ENCODE measurements at places on chromosomes 2 and 18.

DNA sequence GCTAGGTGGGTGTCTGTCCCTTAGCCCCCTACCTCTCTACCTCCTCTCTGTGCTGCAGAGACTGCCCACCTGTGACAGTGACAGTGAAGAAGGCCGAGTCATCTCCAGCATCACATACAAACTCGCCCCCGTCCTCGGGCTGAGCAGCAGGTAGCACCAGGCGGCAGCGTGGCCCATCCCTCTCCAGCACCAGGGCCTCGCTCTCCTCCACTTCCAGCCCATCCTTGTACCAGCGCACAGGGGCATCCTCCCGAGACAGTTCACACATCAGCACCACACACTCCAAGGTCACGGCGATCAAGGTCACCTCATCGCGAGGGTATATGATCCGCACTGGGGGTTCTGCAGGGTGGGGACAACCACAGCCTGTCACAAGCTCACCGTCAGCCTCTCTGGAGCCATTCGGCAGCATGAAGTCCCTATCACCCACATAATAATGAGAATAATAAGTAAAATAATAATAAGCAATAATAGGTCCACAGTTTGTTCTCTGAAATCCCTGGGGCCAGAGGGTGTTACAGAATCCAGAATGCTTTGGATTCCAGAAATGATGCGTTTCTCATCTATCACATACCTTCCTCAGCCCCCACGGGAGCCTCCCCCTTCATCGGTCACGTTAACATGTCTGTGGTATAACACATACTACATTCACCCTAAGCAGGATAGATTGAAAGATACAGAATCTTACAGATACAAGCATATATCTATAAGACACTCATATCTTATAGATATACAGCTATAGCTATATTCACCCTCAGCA lies 12.0 kb downstream of the OBSL1 start:
- no peak for DNase-seq

DNA sequence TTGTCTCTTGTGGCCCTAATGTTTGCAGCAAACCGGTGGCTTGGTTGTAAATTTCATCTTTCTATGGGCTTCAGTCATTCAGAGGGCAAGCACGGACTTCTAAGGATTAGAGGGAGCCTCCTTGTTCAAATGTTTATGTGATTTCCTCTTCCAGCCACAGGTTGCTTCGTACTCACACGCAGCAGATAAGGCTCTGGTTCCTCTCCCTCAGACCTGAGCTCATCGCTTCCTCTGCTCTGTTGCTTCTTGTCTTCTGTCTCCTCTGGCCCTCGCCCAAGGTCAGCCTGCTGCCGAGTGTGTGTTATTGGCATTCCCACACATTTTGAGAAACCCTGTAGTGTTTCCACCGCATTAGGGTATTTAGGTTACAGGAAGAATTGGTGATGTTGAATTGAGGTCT lies 44.0 kb downstream of the MYL12B start:
- no peak for DNase-seq

GRCh38 chr2:70683455-70683854 lies 84.5 kb downstream of the ADD2 start:
- no peak for DNase-seq

DNA sequence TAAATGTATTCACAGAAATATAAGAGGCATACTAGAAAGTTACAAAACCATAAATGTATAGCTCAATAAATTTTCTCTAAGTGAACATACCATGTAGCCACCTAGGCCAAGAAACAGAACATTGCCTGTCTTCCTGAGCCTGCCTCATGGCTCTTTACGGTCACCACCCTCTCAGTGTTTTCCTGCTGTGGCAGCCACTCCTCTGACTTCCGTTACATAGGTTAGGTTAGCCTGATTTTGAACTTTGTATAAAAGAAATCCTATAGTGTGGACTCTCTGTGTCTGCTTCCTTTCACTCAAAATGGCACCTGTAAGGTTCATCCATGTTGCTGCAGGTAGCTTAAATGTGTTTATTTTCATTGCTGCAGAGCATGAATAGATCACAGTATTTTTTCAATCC lies 11.6 kb upstream of the ST3GAL5 start:
- DNase-seq = no peak

DNA sequence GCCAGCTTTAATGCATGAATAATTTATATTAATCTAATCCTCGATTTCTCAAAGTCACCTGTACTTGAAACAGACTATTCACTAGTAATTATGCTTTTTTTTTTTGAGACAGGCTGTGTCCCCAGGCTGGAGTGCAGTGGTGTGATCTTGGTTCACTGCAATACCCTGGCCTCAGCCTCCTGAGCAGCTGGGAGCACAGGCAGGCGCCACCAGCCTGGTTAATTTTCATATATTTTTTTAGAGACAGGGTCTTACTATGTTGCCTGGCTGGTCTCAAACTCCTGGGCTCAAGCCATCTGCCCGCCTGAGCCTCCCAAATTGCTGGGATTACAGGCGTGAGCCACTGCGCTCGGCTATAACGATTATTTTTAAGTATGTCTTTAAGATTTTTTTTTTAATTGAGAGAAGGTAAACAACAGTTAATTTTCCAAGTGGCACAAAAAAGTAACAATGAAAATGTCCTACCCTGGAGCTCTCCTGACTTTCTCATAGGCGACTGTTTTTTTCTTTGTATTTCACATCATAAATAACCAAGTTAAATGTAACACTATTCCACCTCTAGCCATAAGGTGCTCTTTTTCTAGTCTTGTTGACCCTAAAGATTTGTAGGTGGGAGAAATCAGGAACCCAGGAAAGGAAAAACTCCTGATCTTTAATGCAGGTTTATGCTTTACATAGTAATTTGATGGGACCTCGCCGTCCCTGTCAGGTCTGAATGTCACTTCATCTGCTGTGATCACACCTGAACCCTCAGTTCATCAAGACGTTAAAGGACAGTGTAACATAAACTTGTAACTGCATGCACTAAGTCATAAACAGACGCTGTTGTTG lies 1.3 kb upstream of the ANKRD12 start:
- no peak for DNase-seq

DNA sequence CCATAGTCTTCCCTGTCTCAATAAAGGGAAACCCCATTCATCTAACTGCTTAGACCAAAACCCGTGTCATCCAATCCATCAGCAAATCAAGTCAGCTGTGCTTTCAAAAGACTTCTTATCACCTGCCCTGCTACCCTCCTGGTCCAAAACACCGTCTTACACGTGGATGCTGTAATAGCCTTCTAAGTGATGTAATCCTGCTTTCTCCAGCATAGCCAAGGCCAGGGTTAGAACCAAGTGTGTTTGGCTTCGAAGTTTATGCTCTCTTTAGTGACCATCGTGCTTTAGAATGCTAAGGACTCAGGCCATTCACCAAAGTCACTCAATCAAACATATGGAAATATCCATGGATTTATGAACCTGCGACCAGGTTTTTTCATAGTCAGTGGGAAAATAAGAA lies 25.5 kb downstream of the NEB start:
- DNase-seq = no peak

- DNase-seq = peak; percentile 17
These were observed 204.6 kb upstream of the APCDD1 start for GRCh38 chr18:10249801-10250200.

DNA sequence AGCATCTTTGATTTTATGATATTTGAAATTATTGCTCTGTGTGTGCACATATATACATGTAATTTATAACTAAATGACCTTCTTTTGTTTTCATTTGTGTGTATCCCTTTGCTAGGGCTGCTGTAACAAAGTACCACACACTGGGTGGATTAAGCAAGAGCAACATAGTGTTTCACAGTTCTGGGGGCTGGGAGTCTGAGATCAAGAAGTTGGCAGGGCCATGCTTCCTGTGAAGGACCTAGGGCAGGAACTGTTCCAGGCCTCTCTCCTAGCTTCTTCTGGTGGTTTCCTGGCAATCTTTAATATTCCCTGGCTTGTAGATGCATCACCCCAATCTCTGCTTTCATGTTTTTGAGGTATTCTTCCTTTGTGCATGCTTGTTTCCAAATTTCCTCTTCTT lies 1043.9 kb downstream of the TSN start:
- no peak for DNase-seq

DNA sequence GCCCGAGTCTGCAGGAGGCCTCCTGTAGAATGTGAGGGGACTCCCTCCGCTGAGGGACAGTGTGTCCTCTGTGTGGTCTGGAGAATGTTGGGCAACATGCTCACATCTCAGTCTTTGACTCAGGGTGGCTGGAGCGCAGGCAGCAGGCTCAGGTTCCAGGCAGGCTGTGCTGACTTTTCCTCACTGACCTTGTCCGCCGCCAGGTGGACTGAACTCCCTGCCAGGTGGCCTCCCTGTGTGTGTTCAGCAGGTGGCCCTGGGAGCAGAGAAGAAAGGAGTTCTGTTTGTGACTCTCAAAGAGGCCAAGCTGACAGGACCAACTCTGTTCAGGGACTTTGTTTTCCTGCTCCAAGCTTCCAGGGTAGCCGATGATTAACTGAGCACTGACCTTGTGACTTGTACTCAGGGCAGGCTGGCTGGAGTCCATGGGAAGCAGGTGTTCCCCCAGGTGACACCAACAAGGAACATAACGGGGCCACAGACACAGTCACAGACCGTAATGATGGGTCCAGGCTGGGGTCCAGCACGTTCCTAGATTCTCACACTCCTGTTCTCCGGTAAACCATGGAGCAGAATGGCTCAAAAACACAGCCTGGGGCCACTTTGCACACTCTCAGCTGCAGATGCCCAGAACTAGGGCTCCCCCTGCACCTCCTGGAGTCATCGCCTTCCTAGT lies 439.8 kb downstream of the RNF144A start:
- DNase-seq = no peak

GRCh38 chr2:57828221-57828620 lies 218.4 kb upstream of the VRK2 start:
- DNase-seq = no peak

GRCh38 chr2:16737812-16738211 lies 72.2 kb upstream of the CYRIA start:
- DNase-seq = no peak

- no peak for DNase-seq
These were observed 34.0 kb downstream of the QPCT start for GRCh38 chr2:37378411-37378810.

GRCh38 chr2:134253804-134254203 lies at the start of gene MGAT5:
Gene MGAT5, plus strand, starts transcription at chr2:134254072. Its CDS starts 332 bp downstream, at chr2:134254404.
- peak; percentile 14 for DNase-seq

- no peak for DNase-seq
These were observed 324.1 kb downstream of the LPIN1 start for GRCh38 chr2:12070581-12070980.

GRCh38 chr2:8517850-8518498 lies 163.9 kb upstream of the ID2 start:
- no peak for DNase-seq

All from suppressor macrophage (primary cell).